ENCODE measurements at places on chromosomes 12 and 14.
A peak's percentile ranks its signal among the peaks of the same experiment; 100 is the strongest.

DNA sequence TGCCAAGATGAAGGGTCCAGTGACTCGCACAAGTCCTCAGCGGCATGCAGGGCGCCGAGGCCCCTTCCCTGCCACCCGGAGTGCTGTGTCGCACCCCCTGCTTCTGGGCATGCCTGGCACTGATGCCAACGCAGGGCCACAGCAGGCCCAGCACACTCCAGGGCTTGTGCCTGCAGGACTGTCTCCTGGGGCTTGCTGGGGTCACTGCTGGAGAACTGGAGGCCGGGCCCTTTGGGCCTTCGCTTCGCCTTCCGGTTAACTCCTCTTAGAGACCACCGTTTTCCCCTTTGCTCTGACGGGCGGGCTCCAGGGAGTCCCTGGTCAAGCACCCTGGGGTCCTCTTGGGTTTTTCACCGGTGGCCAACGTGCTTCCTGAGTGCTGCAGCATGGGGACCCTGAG lies 79.6 kb downstream of the WDR20 start:
- DNase-seq, result no peak

- no peak for DNase-seq
Observed at GRCh38 chr14:102201353-102201738, 61.6 kb downstream of the WDR20 start.

GRCh38 chr12:89476904-89477595 lies 47.5 kb downstream of the GALNT4 start:
- no peak for DNase-seq

DNA sequence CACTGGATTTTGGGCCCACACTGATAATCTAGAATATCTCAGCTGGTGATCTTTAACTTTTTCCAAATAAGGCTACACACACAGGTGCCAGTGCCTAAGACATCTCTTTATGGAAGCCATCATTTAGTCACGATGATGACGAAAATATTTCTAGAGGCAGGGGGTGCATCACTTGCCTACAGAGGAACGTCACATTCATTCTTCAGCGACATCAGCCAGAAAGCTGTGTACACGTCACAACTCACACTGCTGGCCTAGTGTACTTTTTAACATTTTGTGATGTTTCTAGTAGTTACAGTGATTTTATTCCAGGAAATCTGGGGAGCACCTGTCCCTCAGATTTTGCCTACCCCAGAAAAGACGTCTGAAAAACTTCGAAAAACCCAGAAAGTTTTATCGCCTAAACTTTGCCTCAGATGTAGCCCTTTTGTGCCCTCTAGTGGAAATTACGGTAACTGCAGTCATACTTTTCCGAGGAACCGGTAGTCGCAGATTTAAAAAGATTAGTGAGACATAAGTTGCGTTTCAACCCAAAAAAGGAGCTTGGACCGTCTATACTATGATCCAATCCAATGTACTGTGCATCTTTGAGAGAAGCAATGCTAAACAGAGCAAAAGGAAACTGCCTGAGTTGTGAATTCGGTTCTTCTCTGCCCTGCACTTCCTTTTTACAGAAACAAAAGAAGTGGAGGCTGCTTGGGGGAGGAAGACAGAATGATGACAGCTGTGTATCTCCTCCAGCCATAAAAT lies 64.3 kb upstream of the STON2 start:
- peak; percentile 75 for DNase-seq

GRCh38 chr14:44576356-44576755 lies 69.3 kb upstream of the FSCB start:
- no peak for DNase-seq

DNA sequence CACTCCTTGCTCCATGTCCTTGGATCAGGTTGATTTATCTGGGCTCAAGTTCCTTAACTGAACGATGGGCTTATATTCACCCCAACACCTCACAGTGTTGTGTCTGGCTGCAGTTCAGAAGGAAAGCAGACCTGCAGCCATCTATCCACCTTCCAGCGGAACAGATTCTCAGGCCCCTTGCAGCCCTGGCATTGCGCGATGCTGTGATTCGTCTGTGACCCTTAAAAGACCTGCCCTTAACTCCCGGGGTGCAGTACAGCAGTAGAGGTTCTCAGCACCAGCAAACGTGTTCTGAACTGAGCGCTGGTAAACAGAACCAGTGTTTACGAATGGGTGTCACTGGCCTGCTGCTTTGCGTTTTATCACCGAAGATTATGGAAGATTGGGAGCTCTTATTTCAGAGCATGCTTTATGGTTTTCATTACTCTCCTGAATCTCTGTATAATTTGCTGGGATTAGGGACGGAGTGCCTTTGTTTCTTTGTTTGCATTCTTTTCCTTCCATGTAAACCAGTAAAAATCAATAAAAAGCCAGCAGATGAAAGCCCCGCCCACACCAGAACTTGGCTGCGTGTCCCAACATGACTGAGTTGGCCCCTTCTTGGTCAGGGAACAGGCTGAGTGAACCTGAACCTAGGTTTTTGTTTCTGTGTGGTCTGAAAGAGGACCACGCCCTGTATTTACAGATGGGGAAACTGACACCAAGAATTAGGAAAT lies 286.7 kb upstream of the CRY1 start:
- no peak for DNase-seq

- no peak for DNase-seq
Observed at GRCh38 chr12:98149270-98149669, 366.1 kb upstream of the TMPO start.

DNA sequence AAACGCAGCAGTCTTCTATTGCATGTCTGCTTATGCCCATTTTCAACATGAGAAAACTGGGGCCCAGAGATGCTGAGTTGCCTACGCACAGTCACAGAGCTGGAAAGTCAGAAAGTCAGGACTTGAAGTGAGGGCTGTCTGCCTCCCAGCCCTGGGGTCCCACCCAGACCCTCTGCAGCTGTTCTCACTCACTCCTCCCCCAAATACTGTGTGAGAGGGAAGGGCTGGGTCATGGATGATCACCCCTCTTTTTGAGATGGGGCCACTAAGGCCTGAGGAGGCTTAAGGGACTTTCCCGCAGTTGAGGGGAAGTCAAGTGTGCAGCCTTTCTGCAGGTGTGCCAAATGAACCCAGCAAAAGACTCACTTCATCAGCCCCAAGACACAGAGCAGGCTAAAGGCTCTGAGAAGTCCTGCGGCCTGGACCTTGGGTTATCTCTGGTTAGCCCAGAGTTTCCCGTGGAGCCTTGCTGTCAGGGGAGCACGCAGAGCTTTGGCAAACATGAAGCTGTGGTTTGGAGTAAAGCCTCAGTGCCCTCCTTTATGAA lies 18.7 kb downstream of the DTX1 start:
- no peak for DNase-seq
